Naive thymus-derived CD4-positive, alpha-beta T cell (primary cell): ENCODE measurements at places on chromosomes 3 and 15. TPM values are rescaled to one million over a fixed set of nuclear protein-coding genes. Genes with fewer than 3 reads are reported as not detected.

DNA sequence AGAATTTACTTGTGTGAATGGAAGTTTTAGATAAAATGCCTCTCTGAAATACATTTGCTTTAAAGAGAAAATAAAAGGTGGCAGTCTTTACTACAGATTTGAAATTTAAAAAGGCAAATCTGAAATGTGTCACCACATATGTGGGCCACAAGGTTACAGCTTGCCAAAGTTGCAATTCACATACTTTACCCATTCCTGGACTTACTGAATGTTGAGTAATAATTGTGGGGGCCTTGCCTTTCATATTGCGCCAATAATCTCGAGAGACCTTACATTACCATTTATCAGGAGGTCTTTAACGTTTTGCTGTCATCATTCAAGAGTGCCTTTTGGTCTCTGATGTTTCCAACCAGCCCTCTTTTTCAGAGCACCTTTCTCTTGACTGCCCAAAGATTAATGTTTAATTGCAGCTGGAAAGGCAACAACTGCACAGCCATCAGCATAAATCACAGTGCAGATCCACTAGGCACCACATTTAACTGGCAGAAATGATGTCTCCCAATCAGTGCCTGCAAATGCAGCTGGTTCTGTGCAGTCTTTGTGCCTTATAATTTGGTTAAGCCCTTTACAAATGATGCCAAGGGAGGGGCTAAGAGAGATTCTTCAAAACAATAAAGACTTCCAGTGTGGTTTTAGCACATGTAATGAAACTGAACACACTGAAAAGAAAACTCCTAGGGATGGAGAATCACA lies 206.8 kb downstream of the MAGI1 start:
- DNase-seq: no peak

DNA sequence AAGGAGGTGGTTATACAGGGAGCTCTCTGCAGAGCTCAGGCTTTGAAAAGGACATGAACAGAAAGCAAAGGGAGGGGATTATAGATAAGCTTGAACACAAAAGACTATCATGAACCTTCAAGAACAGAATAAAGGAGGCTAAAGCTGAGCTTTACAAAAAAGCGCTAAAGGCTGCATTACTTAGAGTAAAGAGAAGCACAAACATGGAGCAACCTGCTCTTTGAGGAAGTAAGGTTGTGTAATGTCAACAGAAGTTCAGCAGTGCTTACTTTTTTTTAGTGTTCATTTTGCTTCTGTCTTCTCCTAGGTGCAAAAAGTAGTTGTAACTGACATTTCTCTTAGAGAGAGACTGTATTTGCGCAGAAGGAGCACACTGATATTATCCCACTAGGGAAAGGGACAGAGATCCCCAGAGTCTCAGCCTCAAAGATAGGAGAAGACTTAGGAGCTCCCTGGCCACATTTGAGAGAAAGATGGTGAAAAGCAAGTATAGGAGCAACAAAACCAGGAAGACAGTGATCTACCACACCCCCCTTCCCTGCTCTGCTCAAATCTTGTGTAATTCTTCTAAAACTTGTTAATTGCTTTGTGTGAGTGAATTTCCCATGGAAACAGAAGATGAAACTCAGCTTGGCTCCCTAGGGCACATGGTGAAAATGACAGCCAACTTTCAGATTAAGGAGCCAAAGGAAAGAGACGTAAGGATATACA lies 54.7 kb downstream of the QTRT2 start:
- no peak for DNase-seq

DNA sequence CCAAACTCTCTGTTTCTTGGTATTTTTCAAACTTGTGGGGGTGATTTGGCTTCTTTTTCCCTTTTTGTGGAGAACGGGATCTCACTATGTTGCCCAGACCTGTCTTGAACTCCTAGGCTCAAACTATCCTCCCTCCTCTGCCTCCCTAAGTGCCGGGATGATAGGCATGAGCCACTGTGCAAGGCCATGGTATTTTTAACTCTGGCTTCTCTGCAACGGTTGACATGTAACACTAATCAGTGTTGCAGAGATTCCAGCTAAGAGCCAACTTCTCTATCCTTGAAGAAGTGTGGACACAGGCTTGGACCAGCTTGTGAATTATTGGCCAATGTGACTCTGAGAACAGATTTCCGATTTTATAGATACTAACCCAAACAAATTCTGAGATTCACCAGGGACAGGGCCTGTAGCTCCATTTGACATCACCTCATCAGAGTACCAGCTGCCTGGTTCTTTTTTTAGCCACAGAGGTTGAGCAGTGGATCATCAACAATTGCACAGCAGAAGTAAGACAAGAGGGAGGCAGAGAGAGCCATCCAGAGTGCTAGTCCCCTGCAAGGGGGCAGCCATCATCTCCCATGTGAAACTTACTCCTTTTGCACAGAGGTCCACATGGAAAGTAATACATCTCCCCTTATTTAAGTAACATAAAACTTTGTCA lies 98.1 kb upstream of the SYNPR start:
- no peak for DNase-seq

- DNase-seq: no peak
These were observed 49.7 kb downstream of the CD200 start for GRCh38 chr3:112382543-112383160.

- DNase-seq: no peak
These were observed 95.4 kb downstream of the FEZF2 start for GRCh38 chr3:62277986-62278385.

- DNase-seq: no peak
These were observed 72.1 kb downstream of the SFMBT1 start for GRCh38 chr3:52973806-52974205.

- DNase-seq: no peak
These were observed 317.5 kb upstream of the CNTN6 start for GRCh38 chr3:775178-775880.

DNA sequence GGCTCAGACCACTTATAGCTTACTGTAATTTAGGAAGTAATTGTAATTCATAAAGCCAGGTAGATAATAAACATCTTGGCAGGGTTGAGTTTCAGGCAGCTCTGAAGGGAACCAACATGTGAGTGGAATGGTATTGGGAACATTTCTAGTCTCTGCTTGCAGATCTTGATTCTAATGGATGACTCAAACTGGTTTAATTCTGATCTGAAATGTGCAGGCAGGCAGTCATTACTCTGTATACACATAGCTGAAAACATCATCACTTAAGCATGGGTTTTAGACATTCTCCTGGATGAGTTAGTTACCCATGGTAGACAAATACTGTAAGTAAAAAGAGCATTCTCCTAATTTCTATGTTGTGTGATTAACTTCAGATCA lies 317.0 kb upstream of the TPRG1 start:
- no peak for DNase-seq

- DNase-seq: no peak
These were observed 32.4 kb downstream of the ACAN start for GRCh38 chr15:88835646-88836045.

DNA sequence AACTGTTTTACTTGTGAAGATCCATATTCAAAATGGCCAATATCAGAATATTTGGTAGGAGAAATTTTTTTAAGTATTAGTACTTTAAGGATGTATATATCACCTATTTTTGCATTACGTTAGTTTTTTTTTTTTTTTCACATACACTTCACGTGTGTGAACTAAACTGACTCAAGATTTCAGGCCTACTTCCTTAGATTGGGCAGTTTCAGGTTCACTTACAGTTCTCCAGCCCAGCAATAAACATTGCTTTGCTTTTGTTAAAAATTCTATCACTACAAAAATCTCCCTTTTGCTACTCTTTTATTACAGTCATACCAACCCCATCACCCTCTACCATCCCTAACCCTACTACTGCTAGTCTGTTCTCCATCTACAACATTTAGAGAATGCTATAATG lies 183.6 kb downstream of the KCNH8 start:
- DNase-seq: no peak

GRCh38 chr3:162704238-162704637 lies 1207.6 kb downstream of the OTOL1 start:
- no peak for DNase-seq

- DNase-seq: no peak
These were observed 98.2 kb upstream of the NR2E3 start for GRCh38 chr15:71712182-71712581.

- no peak for DNase-seq
These were observed 16.1 kb downstream of the TNIK start for GRCh38 chr3:171444001-171444690.

DNA sequence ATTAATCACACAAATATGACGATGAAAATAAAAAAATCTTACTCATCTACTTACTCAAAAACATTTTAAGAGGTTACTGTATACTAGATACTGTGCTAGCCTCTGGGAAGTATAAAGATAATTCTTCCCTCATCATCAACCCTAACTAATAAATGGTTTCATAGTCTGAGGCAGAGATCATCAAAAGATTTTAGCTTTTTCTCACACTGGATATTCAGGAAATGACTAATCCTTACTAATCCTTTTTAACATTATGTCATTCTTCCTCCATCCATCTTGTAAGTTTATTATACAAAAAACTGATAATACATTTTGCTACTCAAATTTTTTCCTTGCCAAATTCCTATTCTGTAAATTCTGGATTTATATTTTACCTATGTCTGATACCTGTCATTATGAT lies 29.7 kb downstream of the ACAD11 start:
- DNase-seq: no peak

- no peak for DNase-seq
These were observed 119.2 kb downstream of the OSBPL10 start for GRCh38 chr3:31861826-31862225.

GRCh38 chr3:127678315-127678599 lies 5.5 kb downstream of the ABTB1 start:
- no peak for DNase-seq

GRCh38 chr15:77122576-77122975 lies 51.7 kb upstream of the TSPAN3 start:
- DNase-seq: no peak

GRCh38 chr3:50246517-50246954 lies 10.5 kb downstream of the GNAI2 start:
- DNase-seq: peak; percentile 85

GRCh38 chr3:49112262-49112661 lies 7.7 kb upstream of the QARS1 start:
- DNase-seq: no peak

Gene CPA3
- total RNA-seq: not detected

Gene KLHL40
- total RNA-seq: not detected

Gene TTC23
- 0.92 TPM for total RNA-seq

Gene DCLK3
- total RNA-seq: not detected

Gene SCN5A
- total RNA-seq: 0.59 TPM

Gene ZMAT3
- 23.7 and 28.4 TPM in 2 replicates for total RNA-seq

Gene GOLGA8M
- total RNA-seq: 13.5 TPM

Gene GXYLT2
- not detected for total RNA-seq

Gene TJP1
- total RNA-seq: not detected

Gene MELTF
- 5.1 TPM for total RNA-seq

Gene SI
- not detected for total RNA-seq

Gene GAP43
- total RNA-seq: not detected

Gene C2CD4A
- not detected for total RNA-seq
